Progenitor cell of endocrine pancreas (in vitro differentiated cells): ENCODE measurements at places on chromosomes 16 and 17.

GRCh38 chr17:59756236-59756818 is 48.9 kb downstream of the VMP1 start:
- no peak for DNase-seq

DNA sequence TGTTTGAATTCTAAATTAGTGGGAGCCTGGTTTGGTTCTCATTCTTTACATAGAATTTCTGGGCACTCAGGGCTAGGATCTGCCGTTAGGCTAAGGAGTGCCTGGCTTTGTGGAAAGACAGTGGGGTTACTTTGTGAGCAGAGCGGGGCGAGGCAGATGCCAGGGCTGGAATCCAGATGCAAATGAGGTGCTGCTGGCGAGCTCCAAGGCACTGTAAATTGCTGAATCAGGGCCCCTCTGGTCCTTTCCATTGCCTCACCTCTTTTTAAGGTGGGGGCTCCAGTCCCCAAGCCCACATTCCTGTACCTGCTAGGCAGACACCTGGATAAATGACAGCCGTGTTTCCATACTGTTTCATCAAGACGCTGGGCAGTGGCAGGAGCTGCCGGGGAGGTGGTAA is 33.8 kb downstream of the PIPOX start:
- no peak for DNase-seq

DNA sequence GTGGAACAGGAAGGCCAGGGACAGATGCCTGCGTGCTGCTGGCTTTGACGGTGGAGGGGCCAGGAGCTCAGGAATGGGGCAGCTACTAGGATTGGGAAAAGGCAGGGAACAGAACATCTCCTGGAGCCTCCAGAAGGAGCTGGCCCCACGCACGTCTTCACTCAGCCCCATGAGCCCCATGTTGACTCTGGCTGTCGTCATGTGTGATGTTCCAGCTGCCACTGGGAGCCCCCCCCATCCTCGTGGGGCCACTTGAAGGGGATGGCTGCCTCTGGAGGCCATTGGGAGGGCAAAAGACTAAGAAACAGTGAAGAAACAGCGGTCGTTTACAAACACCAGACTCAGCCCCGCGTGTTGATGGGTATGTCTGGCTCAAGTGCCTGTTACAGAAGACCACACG is 18.5 kb upstream of the APRT start:
- DNase-seq: no peak

- no peak for DNase-seq
Observed at GRCh38 chr16:86101897-86102157, 202.9 kb downstream of the IRF8 start.
